ENCODE measurements at places on chromosomes 1 and 21.

DNA sequence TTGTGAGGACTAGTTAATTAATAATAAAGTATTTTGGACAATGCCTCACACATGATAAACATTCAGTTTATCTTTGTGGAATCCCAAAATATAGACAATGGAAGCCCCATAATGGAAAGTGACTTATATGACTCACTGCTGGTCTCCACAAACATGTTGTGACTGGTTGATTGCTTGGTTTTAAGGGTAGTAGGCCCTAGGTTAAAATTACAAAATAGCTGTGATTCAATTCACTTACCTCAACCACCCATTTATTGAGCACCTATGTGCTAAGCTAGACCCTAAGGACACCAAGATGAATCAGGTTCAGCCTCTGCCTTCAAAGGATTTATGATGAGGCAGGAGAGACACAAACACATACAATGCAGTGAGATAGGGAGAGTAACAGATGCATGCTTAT lies 42.4 kb downstream of the KANK4 start:
- DNase-seq = no peak

DNA sequence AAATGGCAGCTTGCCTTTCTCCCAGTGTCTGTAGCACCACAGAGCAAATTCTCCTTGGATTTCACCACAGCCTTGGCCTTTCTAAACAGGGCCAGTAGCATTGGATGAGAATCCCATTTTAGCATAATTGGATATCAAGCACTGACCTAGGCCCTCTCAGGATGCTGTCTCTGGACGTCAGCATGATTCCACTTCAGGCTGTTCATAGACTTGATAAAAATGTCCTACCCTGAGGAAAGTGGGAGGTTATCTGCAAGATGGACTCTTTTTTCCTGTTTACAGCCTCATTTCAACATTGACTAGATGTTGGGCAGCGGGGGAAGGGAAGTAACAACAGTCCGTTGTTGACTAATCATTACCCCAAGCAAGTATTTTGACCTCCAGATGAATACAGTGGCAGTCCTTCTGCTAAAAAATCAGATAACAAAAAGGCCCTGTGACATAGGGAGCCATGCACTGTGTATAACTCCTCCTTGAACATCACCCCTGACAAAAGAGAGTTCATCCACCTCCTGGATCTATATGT lies 5.2 kb downstream of the NPL start:
- DNase-seq = no peak

- no peak for DNase-seq
Observed at GRCh38 chr1:37515185-37516034, 844 bp upstream of the MEAF6 start.

- no peak for DNase-seq
Observed at GRCh38 chr1:185049670-185050069, 4.3 kb downstream of the RNF2 start.

Measured in GM12878 (cell line).